Renal cortex interstitium (tissue), 15 donors: ENCODE measurements at places on chromosomes 5 and 9.

- no peak for DNase-seq
Observed at GRCh38 chr5:61010467-61011454, 65.8 kb downstream of the NDUFAF2 start.

DNA sequence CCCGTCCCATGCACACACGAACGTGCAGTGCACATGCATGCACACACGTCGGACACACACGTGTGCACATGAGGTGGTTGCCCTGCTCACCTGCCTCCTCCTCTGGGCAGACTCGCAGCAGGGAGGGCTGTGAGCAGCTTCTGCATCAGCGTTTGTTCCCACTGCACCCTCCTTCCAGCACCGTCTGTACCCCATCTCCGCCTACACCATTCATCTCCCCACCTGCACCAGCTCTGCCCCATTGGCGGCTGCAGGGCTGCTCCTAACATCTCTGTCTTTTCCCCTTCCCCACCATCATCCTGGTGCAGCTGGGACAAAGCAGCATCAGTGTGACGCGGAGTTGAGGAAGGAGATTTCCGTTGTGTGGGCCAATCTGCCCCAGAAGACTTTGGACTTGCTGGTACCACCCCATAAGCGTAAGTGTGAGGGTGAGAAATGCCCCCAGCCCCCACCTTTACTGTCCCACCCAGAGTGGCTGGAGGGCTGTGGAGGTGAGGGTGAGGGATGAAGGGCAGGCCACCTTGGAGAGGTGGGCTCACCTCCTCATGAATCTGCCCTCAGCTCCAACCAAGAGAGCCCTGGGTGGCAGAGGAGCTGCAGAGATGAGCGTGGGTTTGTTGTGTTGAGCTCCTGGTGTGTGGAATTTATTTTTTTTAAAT, 234.6 kb downstream of the CACNA1B start:
- no peak for DNase-seq

- no peak for DNase-seq
Observed at GRCh38 chr5:166370928-166371690, 1920.3 kb upstream of the WWC1 start.

DNA sequence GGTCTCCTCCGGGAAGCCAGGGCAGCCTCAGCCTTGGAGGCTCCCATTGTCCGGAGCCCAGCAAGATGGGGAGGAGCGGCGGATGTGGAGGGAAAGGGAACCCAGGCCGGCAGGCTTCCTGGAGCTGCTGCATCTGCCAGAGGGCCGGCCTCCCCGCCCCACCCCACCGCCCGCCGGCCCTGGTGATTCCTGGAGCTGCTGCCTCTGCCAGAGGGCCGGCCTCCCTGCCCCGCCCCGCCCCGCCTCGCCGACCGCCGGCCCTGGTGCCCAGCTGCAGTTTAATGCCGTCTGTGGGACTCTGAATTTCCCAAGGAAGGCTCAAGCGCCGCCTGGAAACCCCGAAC, 31.6 kb downstream of the EXD3 start:
- no peak for DNase-seq

GRCh38 chr9:14797435-14797834, 74.9 kb upstream of the CER1 start:
- DNase-seq: no peak

- no peak for DNase-seq
Observed at GRCh38 chr9:19386502-19387044, 6.5 kb upstream of the RPS6 start.

DNA sequence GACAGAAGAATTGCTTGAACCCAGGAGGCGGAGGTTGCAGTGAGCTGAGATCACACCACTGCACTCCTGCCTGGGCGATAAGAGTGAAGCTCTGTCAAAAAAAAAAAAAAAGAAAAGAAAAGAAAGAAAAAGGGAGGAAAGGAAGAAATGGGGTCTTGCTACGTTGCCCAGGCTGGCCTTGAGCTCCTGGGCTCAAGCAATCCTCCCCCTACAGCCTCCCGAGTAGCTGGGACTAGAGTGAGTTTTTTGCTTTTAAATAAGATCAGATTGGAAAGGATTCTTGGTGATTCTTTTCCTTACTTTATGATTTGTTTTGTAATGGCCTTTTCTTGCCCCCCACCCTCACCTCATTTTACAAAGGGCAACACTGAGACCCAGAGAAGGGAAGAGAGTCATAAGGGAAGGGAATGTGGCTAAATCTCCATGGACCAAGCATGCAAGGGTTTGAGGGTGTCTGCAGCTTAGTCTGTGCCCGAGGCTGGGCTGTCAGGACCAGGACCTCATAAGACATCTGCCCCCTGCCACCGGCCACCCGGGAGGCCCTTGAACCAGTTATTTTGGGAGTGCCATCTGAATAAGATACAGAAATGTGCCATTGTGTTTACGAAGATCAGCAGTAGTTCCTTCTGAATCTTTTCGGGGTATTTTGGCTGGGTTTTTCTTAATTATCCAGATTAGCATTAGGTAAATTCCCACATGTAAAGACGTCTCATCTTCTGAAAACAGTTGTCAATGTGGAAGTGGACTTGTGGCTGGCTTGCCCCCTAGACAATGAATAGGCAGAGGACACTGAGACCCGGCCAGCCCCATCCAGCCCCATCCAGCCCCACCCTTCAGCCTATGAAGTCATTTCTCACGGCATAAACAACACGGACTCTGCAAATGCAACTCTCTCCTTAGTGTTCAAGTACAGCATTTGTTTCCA, 44.5 kb upstream of the GRHPR start:
- no peak for DNase-seq
